SK-N-DZ (cell line): ENCODE measurements at places on chromosomes 7 and 10.

DNA sequence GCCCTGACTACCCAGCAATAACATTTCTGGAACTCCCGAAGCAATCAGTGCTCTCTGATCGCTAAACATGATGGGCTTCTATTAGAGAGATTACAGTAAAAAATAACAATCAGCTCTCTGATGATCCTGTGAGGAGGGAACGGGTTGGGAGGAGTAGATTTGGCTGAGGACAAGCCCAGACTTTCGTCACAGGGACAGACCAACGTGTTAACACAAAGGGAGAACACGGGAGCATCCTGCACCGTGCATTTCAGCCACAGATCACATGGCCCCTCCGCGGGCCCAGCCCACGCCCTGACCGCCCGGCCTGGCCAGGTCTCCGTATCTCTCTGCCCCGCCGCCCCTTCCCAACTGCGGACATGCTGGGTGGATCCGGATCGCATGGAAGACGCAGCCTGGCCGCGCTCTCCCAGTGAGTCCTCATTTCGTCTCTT, 95.0 kb upstream of the AGBL3 start:
- peak; percentile 87 for DNase-seq

GRCh38 chr7:121810831-121811672, 61.9 kb upstream of the PTPRZ1 start:
- DNase-seq: no peak

DNA sequence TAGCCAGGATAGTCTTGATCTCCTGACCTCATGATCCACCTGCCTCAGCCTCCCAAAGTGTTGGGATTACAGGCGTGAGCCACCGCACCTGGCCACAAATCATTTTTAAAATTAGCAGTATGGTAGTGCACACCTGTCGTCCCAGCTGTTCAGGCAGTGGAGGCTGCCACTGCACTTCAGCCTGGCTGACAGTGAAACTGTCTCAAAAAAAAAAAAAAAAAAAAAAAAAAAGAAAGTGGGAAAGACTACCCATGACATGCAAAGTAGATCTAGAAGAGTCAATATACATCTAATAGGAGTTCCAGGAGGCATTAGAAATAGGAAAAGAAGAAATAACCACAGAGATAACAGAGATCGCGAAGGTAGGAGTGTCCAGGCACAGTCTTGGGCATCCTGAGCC, 3.2 kb downstream of the CSGALNACT2 start:
- DNase-seq: no peak

DNA sequence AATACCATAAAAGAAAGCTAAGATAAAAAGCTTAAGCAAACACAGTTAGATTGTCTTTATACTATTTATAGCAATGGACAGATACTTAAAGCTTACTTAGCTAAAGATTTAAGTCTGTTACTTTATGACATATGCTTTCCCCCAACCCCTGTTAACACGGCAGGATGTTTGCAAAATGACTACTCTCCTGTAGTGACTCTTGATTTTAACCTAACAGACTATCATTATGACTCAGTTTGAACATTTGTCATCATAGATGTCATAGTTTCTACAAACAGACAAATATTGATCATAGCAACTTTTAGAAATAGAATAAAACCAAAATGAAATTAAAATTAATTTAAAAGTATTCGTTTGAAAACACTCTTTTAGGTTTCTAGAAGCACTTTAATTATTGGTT, 7.8 kb upstream of the COMMD3 start:
- no peak for DNase-seq

- DNase-seq: peak; percentile 33
These were observed 294.3 kb downstream of the BBS9 start for GRCh38 chr7:33423646-33424020.
